ENCODE measurements at places on chromosomes 6 and 20.

- no peak for DNase-seq
These were observed 125.1 kb downstream of the JARID2 start for GRCh38 chr6:15370733-15371671.

- DNase-seq, result no peak
These were observed 9.5 kb downstream of the TMEM30A start for GRCh38 chr6:75275067-75275466.

- no peak for DNase-seq
These were observed 380.1 kb upstream of the SOX4 start for GRCh38 chr6:21213492-21213891.

- DNase-seq, result no peak
These were observed 777 bp upstream of the SNRNP48 start for GRCh38 chr6:7589221-7589620.

All from stimulated activated CD4-positive, alpha-beta T cell treated with anti-CD3 and anti-CD28 coated beads, Interleukin-1b, Interleukin-23, amount 100 ng/mL, for 48 hours (primary cell).